Choroid plexus epithelial cell (primary cell): ENCODE measurements at places on chromosomes 3 and 15.
A peak's percentile ranks its signal among the peaks of the same experiment; 100 is the strongest.

DNA sequence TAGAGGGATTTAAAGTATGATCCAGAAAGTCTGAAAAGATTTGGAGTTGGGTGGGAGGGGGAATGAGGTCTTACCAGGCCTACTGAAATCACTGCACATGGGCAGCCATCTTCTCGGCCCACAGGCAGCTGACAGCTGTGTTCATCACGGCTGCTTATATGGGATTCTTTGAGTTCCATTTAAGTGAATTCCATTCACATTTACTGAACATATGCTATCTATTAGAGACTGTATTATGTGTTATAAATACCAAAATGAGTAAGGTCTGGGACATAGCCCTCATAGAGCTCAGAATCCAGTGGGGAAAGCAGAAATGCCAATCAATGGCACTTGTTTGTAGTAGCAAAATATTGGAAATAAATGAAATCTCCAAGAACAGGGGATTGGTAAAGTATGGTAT is 91.1 kb downstream of the TRIM42 start:
- no peak for DNase-seq

GRCh38 chr3:136473716-136474326 is 223.7 kb downstream of the PCCB start:
- peak; percentile 54 for DNase-seq

DNA sequence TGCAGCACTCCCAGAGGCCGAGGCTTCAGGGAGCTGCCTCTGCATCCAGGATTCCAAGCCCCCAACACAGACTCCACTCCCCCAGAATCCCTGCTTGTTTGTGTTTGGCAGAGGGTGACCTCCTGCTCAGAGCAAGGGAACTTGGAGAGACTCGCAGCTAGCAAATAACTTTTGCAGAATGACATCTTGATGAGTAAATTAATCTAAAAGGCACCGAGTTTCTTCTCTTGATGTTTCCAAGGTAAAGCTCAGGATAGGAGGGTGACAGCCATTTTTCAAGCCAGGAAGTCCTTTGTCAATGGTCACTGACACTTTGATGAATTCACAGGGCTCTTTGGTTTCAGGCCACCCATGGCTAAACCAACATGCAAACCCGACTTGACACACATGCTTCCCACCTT is 523.0 kb downstream of the NTRK3 start:
- DNase-seq, result no peak

DNA sequence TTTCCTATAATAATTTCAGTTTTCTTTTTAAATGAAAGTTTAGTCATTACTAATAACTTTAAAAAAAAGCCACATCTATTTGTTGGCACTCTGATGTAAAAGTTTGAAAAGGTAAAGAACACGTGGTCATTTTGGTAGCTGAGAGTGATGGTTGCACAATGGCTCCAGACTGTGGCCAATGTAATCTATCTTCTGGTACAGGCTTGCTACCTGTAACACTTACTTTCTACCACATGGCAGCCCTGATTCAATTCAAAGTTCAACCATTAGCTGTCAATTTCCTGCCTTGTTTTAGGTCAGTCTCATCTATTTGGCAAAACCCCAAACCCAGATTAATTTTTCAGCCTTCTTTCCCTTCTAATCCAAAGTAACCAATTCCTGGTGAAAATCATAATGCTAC is 126.1 kb downstream of the TUSC7 start:
- no peak for DNase-seq

DNA sequence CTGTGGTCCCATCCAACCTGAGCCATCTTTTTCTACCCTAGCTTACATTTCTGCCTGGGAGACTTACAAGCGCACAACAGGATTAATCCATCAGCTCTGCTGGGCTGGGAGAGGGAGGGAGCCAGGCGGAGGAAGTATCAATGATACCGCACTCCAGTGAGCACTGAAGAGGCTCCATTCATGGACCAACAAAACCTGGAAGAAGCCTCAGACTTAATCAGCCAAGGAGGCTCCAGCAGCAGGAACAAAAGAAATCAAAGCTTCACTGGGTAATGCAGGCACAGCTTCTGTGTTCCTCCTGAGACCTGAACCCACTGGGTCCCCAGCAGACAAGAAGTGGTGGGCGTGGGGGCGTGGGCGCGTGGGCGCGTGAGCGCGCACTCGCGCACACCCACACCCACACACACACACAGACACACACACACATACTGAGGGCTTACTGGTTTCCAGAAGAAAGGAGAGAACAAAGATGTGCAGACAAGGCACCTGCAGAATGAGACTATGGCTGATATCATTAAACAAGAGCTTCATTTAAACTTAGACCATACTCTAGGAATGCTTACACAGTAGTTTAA is 87.0 kb upstream of the BOC start:
- no peak for DNase-seq
